ENCODE measurements at places on chromosomes 12 and 14. TPM values are rescaled to one million over a fixed set of nuclear protein-coding genes. Genes with fewer than 3 reads are reported as not detected.

CFAP54 gene
- total RNA-seq: 1.1 TPM

TESPA1 gene
- not detected for total RNA-seq

GPR132 gene
- 0.68 TPM for total RNA-seq

RERGL gene
- total RNA-seq: not detected

C12orf54 gene
- total RNA-seq: not detected

TMED10 gene
- 258 TPM for total RNA-seq

ETFRF1 gene
- 9.1 TPM for total RNA-seq

MEG3 gene
- total RNA-seq: 34.5 TPM

PAPLN gene
- total RNA-seq: 4.6 TPM

OR4E2 gene
- total RNA-seq: not detected

HOXC9 gene
- total RNA-seq: 13.7 TPM

ANKS1B gene
- total RNA-seq: 0.57 TPM

KRT78 gene
- 0.10 TPM for total RNA-seq

SERPINA9 gene
- not detected for total RNA-seq

FAM181A gene
- not detected for total RNA-seq

SERPINA3 gene
- 13.2 TPM for total RNA-seq

CYP46A1 gene
- total RNA-seq: 0.20 TPM

GLI1 gene
- total RNA-seq: 4.8 TPM

LRRC10 gene
- total RNA-seq: not detected

B3GNT4 gene
- 0.60 TPM for total RNA-seq

KRR1 gene
- 55.0 TPM for total RNA-seq

INHBC gene
- total RNA-seq: not detected

FOXN4 gene
- 0.04 TPM for total RNA-seq

PDZRN4 gene
- total RNA-seq: not detected

CD69 gene
- not detected for total RNA-seq

ASCL1 gene
- total RNA-seq: not detected

GIT2 gene
- 18.8 TPM for total RNA-seq

TAS2R30 gene
- total RNA-seq: not detected

PCK2 gene
- 21.8 TPM for total RNA-seq

PRH2 gene
- total RNA-seq: not detected

TAS2R7 gene
- total RNA-seq: not detected

TBX3 gene
- 54.4 TPM for total RNA-seq

WNT1 gene
- total RNA-seq: 0.09 TPM

OASL gene
- total RNA-seq: 1.8 TPM

PZP gene
- not detected for total RNA-seq

TSHR gene
- not detected for total RNA-seq
